CD4-positive, alpha-beta T cell treated with Interleukin-6 at 100 ng/mL for 8 hours (primary cell): ENCODE measurements at places on chromosomes 7 and 10.

DNA sequence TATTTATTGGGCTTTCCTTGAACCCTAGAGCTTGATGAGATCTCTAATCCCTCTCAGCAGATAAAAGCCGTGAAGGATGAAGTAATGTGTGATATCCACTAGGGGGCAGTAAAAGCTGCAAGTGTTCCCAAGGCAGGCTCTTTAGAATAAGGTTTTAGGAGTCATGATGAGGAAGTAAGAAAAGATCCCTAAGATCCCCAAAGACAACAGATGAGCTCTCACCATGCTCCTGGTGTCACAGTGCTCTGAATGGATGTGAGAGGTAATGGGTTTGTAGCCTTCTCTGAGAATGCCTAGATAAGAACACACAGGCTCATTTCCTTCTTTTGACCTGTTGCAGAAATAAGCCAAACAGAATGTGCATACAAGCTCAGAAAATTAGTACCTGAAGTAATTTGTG, 70.4 kb upstream of the ITPRID1 start:
- no peak for DNase-seq

- DNase-seq: no peak
Measured at GRCh38 chr7:20280475-20281351, 50.0 kb upstream of the ITGB8 start.

GRCh38 chr7:142030848-142031247, 35.2 kb downstream of the MGAM start:
- DNase-seq: no peak

GRCh38 chr10:64011912-64012714, 490.9 kb downstream of the REEP3 start:
- DNase-seq: no peak

DNA sequence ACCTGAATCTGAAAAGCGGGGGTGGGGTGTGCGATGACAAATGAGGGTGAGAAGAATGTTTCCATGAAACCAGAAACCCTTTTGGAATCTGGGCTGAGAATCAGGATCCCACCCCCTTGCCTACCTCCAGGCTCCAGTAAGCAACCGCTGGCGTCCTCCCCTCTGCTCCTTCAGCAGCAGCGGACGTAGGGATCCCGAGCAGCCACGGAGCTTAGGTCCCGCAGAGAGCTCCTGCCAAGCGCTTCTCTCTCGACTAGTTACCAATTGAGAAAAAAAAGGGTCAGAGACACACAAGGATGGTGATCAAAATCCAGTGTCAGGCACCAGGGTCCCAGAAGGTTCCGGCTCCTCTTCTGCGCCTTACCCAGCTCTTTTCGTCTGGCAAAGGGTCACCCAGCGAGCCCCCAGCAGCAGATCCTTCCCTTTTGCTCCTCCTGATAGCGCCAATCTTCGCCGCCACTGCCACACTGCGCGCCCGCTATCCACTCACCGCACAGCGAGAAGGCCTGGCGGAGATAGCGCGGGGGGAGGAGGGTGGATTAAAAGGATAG, 733.5 kb downstream of the ZWINT start:
- no peak for DNase-seq

DNA sequence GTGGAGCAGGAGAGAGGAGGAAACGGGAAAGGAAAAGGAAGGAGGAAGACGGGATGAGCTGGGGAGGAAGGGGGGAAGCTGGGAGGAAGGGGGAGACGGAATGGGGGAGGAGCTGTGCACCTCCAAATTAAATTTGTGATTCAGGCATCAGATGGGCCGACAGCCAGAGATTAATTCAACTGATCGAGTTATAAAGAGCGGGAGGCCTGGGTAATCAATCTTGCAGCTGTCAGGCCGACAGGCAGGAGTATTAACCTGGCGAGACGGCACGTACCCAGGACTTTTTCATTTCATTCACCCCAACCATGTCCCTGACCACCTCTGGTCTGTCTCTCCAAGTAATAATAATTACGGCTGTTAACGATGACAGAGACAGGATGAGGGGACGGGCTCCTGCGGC, 26.2 kb downstream of the KAZALD1 start:
- no peak for DNase-seq

DNA sequence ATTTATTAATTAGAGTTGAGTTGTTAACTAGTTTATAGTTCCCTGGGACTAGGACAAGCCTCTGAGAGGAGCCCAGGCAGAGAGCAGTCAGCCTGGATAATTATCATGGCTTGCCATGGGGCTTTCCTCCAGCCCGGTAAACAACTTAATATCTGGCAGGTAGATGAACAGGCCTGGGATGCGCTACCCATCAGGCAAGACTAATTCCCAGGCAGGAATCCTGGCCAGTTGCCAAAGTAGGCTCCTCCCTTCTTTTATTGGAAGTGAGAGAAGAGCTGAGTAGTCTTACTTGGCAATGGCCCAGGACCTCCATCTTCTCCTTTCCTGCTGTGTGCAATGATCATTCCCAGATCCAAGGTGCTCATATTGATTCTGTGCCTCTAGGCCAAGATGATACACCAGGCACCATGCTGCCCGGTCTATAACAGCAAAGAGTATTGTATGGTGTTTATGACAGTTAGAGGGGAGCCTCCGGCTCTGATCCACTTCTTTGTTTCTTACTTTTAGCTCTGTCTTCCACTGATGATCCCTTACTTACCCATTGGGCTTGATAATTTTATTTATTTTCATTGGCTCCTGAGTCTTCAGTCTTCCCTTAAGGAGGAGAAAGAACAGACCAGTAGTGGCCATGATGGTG, 408.7 kb downstream of the REEP3 start:
- DNase-seq: no peak

DNA sequence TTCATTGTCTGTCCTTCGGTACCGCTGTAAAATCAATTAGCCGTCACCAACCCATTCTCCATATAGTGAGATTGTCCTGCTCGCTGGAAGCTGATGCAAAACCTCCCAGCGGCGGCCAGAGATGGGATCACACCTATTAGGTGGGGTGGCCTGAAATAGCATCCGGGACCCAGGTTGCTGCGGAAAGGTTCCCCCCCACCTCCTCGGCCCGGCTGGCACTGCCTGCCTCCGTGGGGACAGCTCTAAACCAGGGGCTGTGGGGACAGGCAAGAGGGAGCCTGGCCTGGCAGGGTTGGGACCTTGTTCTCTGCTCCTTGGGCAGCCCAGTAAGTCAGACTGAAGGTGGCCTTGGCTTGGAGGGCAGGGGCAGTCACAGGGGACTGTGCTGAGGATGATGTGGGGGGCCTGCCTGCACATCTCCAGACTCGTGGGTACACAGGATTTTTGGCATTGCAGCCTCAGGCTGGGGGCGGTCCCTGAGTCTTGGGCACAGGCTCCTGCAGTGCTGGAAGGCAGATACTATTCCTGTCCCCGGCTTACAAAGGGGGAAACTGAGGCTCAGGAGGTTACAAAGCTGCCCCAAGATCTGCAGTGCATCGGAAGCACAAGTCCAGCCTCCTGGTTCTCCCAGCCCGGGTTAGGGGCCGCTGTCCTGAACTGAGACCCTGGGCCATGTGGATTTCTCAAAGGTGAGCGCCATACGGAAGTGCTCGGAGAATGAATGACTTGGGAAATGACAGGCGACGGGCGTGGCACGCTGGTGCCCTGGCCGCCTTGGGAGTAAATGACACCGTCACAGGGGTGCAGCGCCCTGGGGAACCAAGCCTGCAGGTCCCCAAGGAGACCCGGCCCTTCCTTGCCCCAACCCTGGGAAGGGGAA, 65.6 kb downstream of the UNCX start:
- DNase-seq: no peak

DNA sequence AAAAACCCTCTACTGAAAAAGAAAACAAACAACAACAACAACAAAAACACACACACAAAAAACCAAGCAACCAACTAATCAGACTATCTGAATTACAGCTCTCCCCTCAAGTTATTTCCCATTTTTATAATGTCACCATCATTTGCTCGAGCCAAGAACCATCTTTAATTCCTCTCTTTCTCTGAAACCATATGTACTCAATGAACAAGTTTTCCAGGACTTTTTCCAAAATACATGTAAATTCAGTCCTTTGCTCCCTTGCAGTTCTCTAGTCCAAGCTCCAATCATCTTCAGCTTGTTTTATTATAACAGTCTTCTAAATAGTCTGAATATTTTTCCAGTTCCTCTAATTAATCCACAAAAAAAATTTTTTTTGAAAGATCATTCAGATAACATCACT, 506.0 kb downstream of the NXPH1 start:
- no peak for DNase-seq

- DNase-seq: no peak
Measured at GRCh38 chr7:116757283-116757682, 85.3 kb downstream of the MET start.
